ENCODE measurements at places on chromosomes 1 and 21.

DNA sequence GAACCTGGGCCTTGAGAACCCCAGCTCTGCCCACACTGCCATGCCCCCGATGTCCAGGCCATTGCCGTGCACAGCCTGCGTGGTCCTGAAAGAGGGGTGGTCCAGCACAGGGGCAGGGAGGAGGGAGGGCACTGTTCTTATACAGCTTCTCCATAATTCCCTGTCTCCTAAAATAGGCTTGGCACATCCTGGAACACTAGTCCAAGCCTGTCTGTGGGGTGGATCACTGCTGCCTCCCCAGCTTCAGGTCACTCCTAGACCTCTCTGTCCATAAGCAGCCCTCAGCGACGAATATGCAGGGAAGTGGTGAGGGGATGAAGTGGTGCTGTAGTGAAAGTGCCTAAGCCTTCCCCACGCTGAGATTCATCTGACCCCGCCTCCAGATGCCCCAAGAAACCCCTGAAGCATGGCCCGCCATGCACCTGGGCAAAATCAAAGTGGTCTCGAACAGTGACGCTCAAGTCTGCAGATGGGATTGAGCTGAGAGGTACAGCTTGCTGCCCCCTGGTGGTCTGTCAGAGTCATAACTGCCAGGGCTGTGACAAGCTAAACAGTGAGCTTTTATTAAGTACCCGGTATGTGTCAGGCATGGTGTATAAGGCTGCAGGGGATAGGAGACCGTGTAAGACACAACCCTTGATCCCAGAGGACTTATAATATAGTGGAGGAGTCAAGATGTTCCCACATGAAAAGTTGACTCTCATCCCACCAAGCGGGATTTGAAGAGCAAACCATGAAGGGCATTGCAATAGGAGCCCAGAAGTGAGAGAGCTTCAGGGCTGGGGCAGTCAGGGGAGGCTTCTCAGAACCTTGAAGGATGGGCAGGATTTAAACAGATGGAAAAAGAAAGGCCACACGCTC is 66.6 kb downstream of the FAM163A start:
- peak; percentile 4 for DNase-seq

- DNase-seq = no peak
These were observed 58.4 kb upstream of the CXADR start for GRCh38 chr21:17454315-17455027.

DNA sequence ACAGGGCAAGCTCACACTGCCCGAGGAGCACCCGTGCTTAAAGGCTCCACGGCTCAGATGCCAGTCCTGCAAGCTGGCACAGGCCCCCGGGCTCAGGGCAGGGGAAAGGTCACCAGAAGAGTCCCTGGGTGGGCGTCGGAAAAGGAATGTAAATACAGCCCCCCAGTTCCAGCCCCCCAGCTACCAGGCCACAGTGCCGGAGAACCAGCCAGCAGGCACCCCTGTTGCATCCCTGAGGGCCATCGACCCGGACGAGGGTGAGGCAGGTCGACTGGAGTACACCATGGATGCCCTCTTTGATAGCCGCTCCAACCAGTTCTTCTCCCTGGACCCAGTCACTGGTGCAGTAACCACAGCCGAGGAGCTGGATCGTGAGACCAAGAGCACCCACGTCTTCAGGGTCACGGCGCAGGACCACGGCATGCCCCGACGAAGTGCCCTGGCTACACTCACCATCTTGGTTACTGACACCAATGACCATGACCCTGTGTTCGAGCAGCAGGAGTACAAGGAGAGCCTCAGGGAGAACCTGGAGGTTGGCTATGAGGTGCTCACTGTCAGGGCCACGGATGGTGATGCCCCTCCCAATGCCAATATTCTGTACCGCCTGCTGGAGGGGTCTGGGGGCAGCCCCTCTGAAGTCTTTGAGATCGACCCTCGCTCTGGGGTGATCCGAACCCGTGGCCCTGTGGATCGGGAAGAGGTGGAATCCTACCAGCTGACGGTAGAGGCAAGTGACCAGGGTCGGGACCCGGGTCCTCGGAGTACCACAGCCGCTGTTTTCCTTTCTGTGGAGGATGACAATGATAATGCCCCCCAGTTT is 1.3 kb downstream of the CELSR2 start:
- DNase-seq = no peak

DNA sequence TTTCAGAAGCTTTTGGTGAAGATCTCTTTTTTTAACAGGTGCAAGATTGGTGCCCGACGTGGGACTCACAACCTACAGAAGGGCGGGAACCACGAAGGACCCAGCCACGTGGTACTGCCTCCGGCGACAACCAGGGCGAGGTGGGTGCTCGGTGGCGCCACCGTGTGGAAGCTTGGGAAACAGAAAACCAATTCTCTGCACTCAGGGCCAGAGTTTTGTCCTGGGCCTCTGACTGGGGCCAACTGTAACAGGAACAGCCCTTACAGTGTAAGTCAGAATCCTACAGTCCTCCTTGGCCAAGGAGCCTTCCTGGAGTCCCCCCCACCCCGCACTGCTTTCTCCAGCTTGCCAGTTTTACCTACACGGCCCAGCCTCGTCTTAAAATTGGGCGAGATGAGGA is 11.6 kb upstream of the S100A7A start:
- DNase-seq = no peak

GRCh38 chr1:150362721-150363425 is 1.1 kb upstream of the RPRD2 start:
- peak; percentile 53 for DNase-seq

- DNase-seq = no peak
These were observed 274.8 kb upstream of the RUNX1 start for GRCh38 chr21:35323947-35324346.

GRCh38 chr1:107277022-107277421 is 136.2 kb downstream of the NTNG1 start:
- DNase-seq = no peak

DNA sequence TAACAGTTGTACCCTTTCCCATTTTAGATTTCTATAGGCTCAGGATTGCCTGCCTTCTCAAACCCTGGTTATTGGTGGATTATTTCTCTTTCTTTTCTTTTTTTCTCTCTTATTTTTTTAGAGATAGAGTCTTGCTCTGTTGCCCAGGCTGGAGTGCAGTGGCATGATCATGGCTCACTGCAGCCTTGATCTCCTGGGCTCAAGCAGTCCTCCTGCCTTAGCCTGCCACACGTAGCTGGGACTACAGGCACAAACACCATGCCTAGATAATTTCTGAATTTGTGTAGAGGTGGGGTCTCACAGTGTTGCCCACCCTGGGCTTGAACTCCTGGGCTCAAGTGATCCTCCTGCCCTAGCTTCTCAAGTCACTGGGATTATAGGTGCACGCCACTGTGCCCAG is 58.8 kb downstream of the UCK2 start:
- no peak for DNase-seq

GRCh38 chr1:24150234-24151174 is 7.6 kb upstream of the IL22RA1 start:
- DNase-seq = peak; percentile 37

DNA sequence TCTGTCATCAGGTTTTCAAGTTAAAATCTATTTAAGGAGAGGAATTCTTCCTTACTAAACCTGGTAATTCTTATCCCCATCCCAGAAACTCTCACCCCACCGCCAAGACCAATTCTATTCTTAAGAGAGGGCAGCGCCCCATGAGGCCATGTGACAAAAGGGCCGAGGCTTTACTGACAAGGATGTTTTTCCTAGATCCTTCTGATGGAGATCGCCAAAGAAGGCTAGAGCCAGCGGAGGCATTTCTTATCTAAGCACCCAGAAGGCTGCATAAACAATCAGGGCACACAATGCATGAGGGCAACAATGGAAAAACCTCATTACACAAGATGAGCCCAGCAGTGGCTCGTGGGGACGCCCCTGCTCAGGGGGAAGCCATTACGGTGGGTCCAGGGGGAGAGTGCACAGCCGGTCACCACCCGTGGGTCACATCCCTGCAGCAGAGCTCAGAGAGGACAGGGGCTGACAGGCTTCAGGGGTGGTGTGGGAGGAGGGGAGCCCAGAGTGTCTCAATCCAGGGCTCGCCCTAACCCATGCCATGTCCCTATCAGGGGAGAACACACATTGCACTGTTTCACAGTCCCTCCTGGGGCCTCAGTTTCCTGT is 88.7 kb downstream of the ITPKB start:
- DNase-seq = no peak

DNA sequence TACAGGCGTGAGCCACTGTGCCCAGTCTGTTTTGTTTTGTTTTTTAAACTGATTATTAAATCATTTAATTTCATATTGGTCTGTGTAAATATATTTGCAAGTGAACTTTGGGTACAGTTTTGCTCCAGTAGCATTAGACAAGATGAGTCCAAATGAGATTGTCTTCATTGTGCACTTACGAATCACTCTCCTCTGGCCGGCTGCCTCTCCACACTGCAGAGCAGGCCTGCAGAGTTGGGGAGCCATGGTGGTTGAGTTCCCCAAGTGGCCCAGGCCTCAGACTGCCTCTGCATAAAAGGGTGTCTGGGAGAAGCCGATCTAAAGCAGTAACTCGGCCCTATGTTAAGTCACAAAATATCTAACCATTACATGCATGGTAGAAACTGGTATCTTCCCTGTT is 74.8 kb downstream of the ATP5PO start:
- DNase-seq = no peak

DNA sequence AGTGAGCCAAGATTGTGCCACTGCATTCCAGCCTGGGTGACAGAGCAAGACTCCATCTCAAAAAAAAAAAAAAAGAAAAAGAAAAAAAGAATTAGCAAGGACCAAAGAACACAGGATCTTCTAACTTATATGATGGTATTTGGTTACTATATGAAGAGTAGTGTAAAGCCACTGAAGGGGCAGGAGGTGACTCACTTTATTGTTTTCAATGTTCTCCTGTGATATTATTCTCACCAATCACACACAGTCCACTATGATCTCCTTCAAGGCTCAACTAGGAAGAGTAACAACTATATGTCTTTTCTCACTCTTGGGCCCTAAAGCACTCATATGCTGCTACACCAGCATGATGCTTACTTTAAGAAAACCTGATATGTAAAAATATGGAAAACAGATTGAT is 26.7 kb downstream of the RC3H1 start:
- DNase-seq = no peak

GRCh38 chr1:11741482-11741881 is 5.5 kb downstream of the AGTRAP start:
- no peak for DNase-seq

Data from cerebellar nuclear complex (tissue), 1 donor.